ENCODE measurements at places on chromosomes 12 and 14. TPM values are rescaled to one million over a fixed set of nuclear protein-coding genes. Genes with fewer than 3 reads are reported as not detected.

Gene TMEM229B
- total RNA-seq: 3.3 TPM

Gene BHLHE41
- total RNA-seq: 34.5 TPM

Gene ISCA2
- 35.0 TPM for total RNA-seq

DNA sequence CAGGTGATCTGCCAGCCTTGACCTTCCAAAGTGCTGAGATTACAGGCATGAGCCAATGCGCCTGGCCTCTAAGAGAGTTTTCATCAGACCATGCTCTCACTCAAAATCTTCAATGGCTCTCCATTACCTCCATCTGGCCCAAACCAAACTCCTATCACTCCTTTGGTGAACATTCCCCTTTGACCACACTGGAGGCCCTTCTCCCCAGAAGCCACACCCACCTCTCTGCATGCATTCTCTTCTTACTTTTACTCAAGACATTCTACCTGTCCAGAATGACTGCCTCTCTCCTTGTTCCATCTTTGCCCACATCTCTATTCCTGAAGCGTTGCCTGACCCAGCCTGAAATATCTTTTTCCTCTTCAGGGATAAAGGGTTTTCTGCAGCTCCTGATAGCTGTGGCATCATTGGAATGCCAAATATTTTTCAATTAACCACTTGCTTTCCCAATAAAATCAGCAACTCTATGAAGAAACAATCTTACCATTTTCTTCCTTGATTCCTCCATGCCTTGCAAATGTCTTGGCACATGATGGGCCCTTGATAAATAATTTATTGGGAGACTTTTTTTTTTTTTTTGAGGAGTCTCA is 15.5 kb downstream of the PLEK2 start:
- no peak for DNase-seq

DNA sequence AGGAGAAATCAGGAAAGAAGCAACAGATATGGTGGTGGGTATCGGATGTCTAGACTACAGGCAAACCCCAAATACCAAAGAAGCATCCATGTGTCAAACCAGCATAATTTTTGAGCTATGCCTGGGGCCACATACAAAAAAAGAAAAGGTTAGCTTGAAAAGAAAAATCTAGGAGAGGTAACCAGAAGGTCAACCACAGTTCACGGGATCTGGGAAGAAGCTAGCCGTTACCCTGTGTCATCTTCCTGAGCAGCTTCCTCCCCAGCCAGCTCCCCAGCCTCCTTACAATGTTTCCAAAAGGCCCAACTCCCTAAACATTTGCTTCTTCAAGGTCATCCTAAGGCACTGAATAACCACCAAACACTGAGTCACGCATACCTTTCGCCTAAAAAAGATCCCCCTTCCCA is 3.1 kb downstream of the SINHCAF start:
- DNase-seq: no peak

GRCh38 chr12:104969343-104969742 is 11.3 kb upstream of the SLC41A2 start:
- no peak for DNase-seq

DNA sequence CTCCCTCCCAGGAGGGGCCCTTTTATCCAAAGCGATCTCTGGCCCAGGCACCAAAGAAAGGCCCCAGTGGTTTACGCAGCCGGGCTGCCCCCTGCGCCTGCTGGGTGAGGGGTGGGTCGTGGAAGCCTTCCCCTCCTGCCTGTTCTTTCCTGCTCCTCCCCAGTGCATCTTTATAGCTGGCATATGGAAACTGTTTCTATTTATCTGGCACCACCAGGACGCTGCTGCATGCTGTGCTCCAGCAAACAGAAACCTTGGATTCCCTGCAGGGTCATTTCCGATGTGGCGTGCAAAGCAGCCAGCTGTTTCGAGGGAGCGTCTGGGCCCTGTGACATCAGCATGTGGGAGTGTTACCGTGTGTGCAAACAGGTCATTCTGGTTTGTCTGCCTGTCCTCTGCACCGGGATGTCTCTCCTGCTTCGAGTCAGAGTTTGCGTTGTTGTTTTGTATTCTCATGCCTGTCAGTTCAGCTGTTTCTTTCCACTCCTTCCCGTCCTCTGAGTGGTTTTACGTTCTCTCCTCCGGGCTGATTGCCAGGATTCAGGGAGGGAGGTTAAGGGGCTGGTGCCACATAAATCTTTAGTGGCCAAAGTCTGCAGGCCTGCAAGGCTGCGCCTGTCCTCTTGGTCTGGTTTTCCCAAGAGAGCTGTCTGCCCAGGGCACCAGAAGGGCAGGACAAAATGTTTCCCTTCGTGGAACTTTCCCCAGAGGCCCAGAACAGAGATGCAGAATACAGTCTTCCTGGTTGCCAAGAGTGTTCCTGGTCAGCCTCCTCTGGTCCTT is 24.6 kb downstream of the TPCN1 start:
- no peak for DNase-seq
